Muscle of leg (tissue), 16 donors: ENCODE measurements at places on chromosomes 2 and 18. TPM values are rescaled to one million over a fixed set of nuclear protein-coding genes. Genes with fewer than 3 reads are reported as not detected.

Gene LYG2
- total RNA-seq = not detected

Gene PCARE
- 0.09 TPM for total RNA-seq

Gene ICOS
- total RNA-seq = not detected

Gene INO80C
- 5.4 TPM for total RNA-seq

Gene RGPD4
- total RNA-seq = 0.04 TPM

DNA sequence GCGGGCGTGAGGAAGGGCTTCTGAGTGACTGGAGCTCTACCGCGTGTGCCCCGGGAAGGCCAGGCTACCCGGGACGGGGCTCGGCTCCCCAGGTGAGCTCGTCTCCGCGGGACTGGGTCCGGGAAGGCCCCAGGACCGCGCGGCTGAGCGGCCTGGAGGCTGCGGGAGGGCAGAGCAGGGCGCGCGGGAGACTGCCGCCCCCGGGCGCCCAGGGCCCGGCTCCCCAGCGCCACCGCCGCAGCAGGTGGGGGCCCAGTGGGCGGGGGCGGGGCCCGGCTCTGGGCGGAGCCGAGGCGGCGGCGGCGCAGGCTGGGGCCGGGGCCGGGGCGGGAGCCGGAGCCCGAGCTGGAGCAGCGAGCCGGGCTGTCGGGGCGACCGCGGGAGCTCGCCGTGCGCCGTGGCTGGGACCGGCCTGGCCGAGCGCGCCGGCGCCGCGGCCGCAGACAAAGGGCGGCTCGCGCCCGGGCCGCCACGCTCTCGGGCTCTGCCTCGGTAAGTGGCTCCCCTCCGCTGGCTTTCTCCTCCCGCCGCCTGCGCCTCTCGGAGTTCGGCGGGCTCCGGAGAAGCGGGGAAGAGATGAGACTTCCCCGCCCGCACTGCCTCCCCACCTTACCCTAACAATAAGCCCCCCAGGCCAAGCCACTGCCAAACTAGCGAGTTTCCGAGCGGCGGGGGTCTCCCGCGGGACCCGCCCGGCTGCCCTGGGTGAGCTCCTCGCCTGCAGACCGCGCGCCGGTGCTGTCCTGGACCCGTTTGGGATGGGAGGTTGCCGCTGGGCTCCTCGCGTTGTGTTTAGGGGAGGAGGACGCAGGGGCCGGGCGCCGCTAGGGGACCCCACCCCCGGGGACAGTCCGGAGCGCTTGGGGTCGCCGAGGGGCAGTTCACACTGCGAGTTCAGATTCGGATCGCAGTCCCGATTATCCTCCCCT, at the start of gene MAPK4:
Gene MAPK4, plus strand, starts transcription at position 336 of the 929 bp plus-strand sequence. CDS start 103,872 bp downstream, outside the sequence.
- no peaks in the 10 kb centered on the region for H3K36me3 ChIP-seq
- peak; percentile 69 for DNase-seq
- H3K27ac ChIP-seq = no peak within 1 kb of the TSS
- peaks cover 11% of the 10 kb centered on the region for H3K4me1 ChIP-seq
- peaks cover 34% of the 10 kb centered on the region for H3K27me3 ChIP-seq

GRCh38 chr2:175275539-175275938, 94.0 kb upstream of the ATP5MC3 start:
- no peak overlapping the region for H3K27ac ChIP-seq
- peaks cover 5% of the 10 kb centered on the region for H3K27me3 ChIP-seq
- H3K4me3 ChIP-seq = no peak overlapping the region
- no peaks in the 10 kb centered on the region for H3K36me3 ChIP-seq
- no peaks in the 10 kb centered on the region for H3K4me1 ChIP-seq
- DNase-seq = no peak

GRCh38 chr18:61413396-61413795, 80.2 kb downstream of the CDH20 start:
- H3K36me3 ChIP-seq = no peaks in the 10 kb centered on the region
- H3K4me1 ChIP-seq = no peaks in the 10 kb centered on the region
- H3K27me3 ChIP-seq = no peaks in the 10 kb centered on the region
- H3K4me3 ChIP-seq = no peak overlapping the region
- no peak for DNase-seq

GRCh38 chr2:119111115-119111975, 47.2 kb downstream of the C1QL2 start:
- no peak for DNase-seq
- no peak overlapping the region for H3K27ac ChIP-seq
- H3K27me3 ChIP-seq = peaks cover 6% of the 10 kb centered on the region
- H3K4me3 ChIP-seq = no peak overlapping the region
- no peaks in the 10 kb centered on the region for H3K36me3 ChIP-seq
- H3K4me1 ChIP-seq = no peaks in the 10 kb centered on the region

GRCh38 chr2:232929303-232930058, 59.4 kb downstream of the SNORC start:
- H3K4me1 ChIP-seq = peaks cover 29% of the 10 kb centered on the region
- H3K36me3 ChIP-seq = no peaks in the 10 kb centered on the region
- peaks cover 65% of the 10 kb centered on the region for H3K27me3 ChIP-seq
- no peak for DNase-seq

DNA sequence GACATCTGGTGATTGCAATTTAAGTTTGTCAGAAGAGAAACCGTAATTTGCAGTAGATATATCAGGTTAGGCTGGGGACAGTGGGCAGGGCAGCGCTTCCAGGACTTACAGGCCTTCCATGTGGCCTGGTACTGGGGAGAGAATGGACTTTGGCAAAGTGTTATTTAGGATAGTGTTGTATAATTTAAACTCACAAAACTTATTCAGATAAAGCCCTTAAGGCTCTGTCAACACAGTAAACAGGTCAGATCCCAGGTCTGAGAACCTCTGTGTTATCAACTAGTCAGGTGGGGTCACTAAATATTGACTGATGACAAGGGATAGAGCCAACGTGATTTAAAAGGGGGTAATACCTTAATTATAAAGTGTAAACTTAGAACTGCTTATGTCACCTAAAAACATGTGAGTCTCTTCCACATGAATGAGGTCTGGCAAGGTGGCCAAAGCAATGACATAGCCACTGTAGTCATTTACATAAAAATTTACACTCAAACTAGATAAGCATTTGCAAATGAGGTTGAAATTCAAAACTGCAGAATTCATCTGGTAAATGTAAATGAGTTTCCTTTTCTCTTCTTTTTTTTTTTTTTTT, 80.2 kb upstream of the DNMT3A start:
- no peaks in the 10 kb centered on the region for H3K36me3 ChIP-seq
- no peaks in the 10 kb centered on the region for H3K27me3 ChIP-seq
- H3K27ac ChIP-seq = no peak overlapping the region
- H3K4me3 ChIP-seq = no peak overlapping the region

GRCh38 chr2:46843316-46843715, 72.3 kb downstream of the MCFD2 start:
- no peak overlapping the region for H3K27ac ChIP-seq
- H3K27me3 ChIP-seq = no peaks in the 10 kb centered on the region
- peaks cover 21% of the 10 kb centered on the region for H3K4me1 ChIP-seq
- H3K4me3 ChIP-seq = no peak overlapping the region
- DNase-seq = no peak
- H3K36me3 ChIP-seq = no peaks in the 10 kb centered on the region

GRCh38 chr2:25692143-25692542, 18.8 kb upstream of the DTNB start:
- H3K4me1 ChIP-seq = no peaks in the 10 kb centered on the region
- no peaks in the 10 kb centered on the region for H3K27me3 ChIP-seq
- no peak for DNase-seq
- no peak overlapping the region for H3K27ac ChIP-seq
- H3K4me3 ChIP-seq = no peak overlapping the region

- no peak for DNase-seq
- H3K27me3 ChIP-seq = no peaks in the 10 kb centered on the region
- H3K27ac ChIP-seq = no peak overlapping the region
- H3K4me3 ChIP-seq = no peak overlapping the region
- peaks cover 22% of the 10 kb centered on the region for H3K36me3 ChIP-seq
Observed at GRCh38 chr2:169819106-169819505, 5.6 kb downstream of the METTL5 start.

DNA sequence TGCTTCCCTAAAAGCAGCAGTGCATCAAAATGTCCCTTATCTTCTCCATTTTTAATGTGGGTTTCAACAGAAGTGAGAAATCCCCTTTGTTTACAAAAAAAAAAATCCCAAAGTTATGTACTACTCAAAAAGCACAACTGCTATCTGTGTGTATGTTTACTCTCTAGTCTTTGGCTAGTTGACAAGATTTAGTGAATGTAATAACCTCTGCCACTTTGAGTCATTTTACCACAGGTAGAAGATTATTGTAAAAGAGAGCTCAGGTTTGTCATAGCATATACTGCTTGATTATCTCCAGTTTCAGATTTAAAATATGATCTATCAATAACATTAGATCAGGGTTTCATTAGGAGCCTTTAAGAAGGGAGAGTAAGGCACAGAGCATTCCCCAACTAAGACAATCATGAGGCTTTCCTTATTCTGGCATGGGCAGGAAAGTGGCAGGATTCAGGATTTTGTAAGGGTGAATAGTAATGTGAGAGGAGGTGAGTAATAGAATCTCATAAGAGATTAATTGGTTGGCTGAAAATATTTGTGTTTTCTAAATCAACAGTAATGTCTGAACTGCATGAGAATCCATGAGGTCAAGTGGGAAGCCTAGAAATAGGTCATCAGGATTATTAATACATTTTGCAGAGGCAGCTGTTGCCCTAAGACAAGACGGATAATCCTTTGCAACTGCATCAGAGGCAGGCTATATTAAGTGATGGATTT, 1780.3 kb upstream of the LRRTM1 start:
- no peak for DNase-seq
- no peaks in the 10 kb centered on the region for H3K27me3 ChIP-seq
- H3K4me1 ChIP-seq = no peaks in the 10 kb centered on the region
- no peaks in the 10 kb centered on the region for H3K36me3 ChIP-seq

- peak; percentile 50 for DNase-seq
- H3K4me3 ChIP-seq = no peak overlapping the region
- no peaks in the 10 kb centered on the region for H3K27me3 ChIP-seq
- no peaks in the 10 kb centered on the region for H3K36me3 ChIP-seq
Observed at GRCh38 chr2:42092084-42092996, 44.5 kb downstream of the PKDCC start.

- DNase-seq = peak; percentile 77
- no peaks in the 10 kb centered on the region for H3K27me3 ChIP-seq
- H3K4me1 ChIP-seq = no peaks in the 10 kb centered on the region
Observed at GRCh38 chr2:148237911-148238310, 217.0 kb downstream of the MBD5 start.

DNA sequence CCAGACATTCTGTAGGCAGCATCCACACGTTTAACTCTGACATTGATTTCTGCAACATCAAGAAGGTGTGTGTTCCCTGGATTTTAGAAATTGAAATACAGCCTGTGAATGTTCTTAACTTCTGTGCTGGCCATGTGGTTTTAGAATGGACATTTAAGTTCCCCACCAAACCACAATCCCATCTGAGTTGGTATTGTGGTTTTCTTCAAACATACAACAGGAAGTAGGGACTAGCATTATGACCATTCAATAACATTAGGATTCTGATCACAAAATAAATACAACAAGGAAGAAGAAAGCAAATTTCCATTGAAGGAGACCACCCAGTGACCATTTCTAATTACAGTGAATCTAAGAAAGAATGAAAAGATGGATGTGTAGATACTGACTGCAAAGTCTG, 51.2 kb downstream of the MAP3K20 start:
- H3K36me3 ChIP-seq = peaks cover under 1% of the 10 kb centered on the region
- peaks cover 2% of the 10 kb centered on the region for H3K4me1 ChIP-seq
- DNase-seq = no peak
- H3K27me3 ChIP-seq = no peaks in the 10 kb centered on the region
- no peak overlapping the region for H3K27ac ChIP-seq
- H3K4me3 ChIP-seq = no peak overlapping the region

DNA sequence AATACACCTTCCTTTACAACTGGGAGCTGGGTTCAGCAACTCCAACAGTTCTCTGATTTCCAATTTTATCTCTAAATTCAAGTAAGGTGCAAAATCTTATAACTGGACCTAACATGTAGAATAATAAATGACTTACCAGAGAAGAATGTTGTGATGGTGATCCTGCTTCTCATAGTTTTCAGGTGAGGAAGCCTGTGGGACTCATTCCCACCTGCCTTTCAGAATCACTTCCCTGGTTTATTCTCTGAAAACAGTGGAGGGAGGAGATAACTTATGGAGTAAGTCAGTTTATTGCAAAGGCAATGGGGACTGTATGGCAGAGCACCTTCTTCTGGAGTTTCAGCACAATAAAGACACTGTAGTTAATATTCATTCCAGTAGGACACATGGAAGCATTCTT, 1188.2 kb upstream of the FAM98A start:
- H3K4me3 ChIP-seq = no peak overlapping the region
- no peaks in the 10 kb centered on the region for H3K27me3 ChIP-seq
- no peak overlapping the region for H3K27ac ChIP-seq

DNA sequence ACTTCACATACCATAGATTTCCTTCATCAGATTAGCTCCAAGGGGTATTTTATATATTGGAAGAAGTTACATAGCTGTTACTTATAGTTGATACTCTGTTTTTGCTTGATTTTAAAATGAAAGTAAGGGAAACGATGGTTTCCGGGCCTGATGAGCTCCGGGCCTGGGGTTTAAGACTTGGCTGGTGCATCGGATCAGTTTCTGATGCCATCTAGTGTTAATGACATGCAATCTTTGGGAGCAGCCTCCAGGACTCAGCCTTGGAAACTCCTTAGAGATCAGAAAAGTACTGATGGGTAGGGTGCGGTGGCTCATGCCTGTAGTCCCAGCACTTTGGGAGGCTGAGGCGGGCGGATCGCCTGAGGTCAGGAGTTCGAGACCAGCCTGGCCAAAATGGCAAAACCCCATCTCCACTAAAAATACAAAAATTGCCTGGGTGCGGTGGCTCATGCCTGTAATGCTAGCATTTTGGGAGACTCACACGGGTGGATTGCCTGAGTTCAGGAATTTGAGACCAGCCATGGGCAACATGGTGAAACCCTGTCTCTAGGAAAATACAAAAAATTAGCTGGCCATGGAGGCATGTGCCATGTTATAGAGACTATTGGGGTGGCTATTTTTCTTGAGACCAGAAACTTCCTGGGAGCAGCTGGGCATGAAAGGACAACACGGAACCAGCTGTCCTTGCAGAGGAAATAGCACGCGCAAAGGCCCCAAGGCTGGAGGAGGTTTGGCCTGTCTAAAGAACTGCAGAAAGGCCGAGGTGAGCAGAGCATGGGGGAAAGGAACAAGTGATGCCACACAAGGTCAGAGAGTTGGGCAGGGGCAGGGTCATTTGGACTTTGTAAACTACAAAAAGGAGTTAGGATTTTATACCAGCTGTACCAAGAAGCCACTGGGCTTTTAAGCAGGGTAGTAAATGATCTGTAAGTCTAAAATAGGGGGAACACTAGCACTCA, 46.9 kb upstream of the CNOT11 start:
- H3K4me3 ChIP-seq = peak overlapping the region; percentile 17
- peak; percentile 88 for DNase-seq
- no peaks in the 10 kb centered on the region for H3K4me1 ChIP-seq
- no peaks in the 10 kb centered on the region for H3K27me3 ChIP-seq

DNA sequence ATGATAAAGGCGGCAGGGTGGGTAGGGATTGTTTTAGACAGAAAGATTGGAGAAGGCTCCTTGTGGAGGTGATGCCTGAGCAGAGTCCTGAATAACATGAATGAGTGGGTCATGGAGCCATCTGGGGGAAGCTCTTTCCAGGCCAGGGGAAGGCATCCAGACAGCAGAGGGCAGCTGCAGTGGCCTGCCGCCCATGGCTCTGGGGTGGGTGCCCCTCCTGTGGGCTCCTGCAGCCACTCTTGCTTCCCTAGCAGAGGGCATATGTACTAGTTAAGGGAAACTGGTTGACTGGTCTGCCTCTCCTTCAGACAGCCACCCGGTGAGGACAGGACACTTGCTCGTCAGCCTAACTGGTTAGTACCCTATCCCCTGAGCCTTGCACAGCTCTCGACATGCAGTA, 46.5 kb upstream of the SLC1A4 start:
- no peak overlapping the region for H3K27ac ChIP-seq
- H3K36me3 ChIP-seq = no peaks in the 10 kb centered on the region
- H3K27me3 ChIP-seq = no peaks in the 10 kb centered on the region

GRCh38 chr2:114609801-114610200, 167.4 kb downstream of the DPP10 start:
- H3K4me1 ChIP-seq = no peaks in the 10 kb centered on the region
- no peaks in the 10 kb centered on the region for H3K36me3 ChIP-seq
- DNase-seq = no peak
- no peaks in the 10 kb centered on the region for H3K27me3 ChIP-seq
- H3K27ac ChIP-seq = no peak overlapping the region
- H3K4me3 ChIP-seq = no peak overlapping the region
